ENCODE measurements at places on chromosomes 6 and 20. TPM values are rescaled to one million over a fixed set of nuclear protein-coding genes. Genes with fewer than 3 reads are reported as not detected.

HNF4A gene
- total RNA-seq, result not detected

MUCL3 gene
- total RNA-seq, result not detected

GSTA2 gene
- total RNA-seq, result not detected

RNF144B gene
- 118 TPM for total RNA-seq

F13A1 gene
- total RNA-seq, result not detected

ADGRF5 gene
- total RNA-seq, result 6.2 TPM

TAGAP gene
- total RNA-seq, result not detected

TMEM74B gene
- 1.6 TPM for total RNA-seq

ARFGEF3 gene
- total RNA-seq, result 1.7 TPM

NKAIN2 gene
- under 0.01 TPM for total RNA-seq

ADGRG6 gene
- 5.3 TPM for total RNA-seq

RAB44 gene
- total RNA-seq, result under 0.01 TPM

C4A gene
- total RNA-seq, result 0.99 TPM

RSPH9 gene
- 0.09 TPM for total RNA-seq

KCNK16 gene
- not detected for total RNA-seq

PSORS1C2 gene
- total RNA-seq, result not detected

LRRN4 gene
- total RNA-seq, result not detected

PGC gene
- total RNA-seq, result not detected

SLC35B2 gene
- total RNA-seq, result 45.5 TPM

SLC24A3 gene
- total RNA-seq, result 0.19 TPM

RIPOR3 gene
- under 0.01 TPM for total RNA-seq

PLG gene
- total RNA-seq, result not detected

COL20A1 gene
- total RNA-seq, result not detected

HCRTR2 gene
- not detected for total RNA-seq

FILIP1 gene
- total RNA-seq, result 19.3 TPM

ZSCAN16 gene
- total RNA-seq, result 12.1 TPM

PABPC1L gene
- total RNA-seq, result 1.5 TPM

HTR1B gene
- 22.2 TPM for total RNA-seq

APCDD1L gene
- total RNA-seq, result 0.09 TPM

ZSCAN31 gene
- 13.4 TPM for total RNA-seq

SLC22A7 gene
- total RNA-seq, result not detected

FERMT1 gene
- 3.0 TPM for total RNA-seq

ZFP57 gene
- 0.99 TPM for total RNA-seq

SLC17A2 gene
- total RNA-seq, result not detected

BANF2 gene
- not detected for total RNA-seq

KHDC1L gene
- not detected for total RNA-seq

TNNC2 gene
- not detected for total RNA-seq

GHRH gene
- total RNA-seq, result not detected

CENPW gene
- 23.6 TPM for total RNA-seq

MAS1 gene
- not detected for total RNA-seq

Data from endothelial cell of coronary artery (primary cell).